Activated T-cell treated with anti-CD3 and anti-CD28 coated beads for 24 hours (primary cell): ENCODE measurements at places on chromosomes 2 and 18.
A peak's percentile ranks its signal among the peaks of the same experiment; 100 is the strongest.

DNA sequence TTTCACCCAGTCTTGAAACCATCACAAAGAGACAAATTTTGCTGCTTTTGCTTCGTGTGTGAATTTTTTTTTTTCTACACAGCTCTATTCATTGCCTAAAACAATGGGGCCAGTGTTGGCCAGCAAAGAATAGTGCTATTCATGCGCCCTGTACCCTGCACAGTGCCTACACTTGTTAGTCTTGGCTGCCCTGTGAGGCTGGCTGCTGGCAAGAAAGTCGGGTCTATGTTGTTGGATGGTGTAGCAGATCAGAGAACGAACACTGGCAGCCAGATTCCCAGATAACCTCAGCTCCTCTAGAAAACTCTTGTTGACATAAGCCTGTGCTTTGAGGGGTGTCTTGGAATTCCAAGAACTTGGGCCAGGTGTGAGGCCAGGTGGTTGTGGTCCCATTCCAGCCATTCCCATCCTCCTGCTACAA is 455.7 kb upstream of the TCF4 start:
- DNase-seq = no peak

GRCh38 chr2:232196802-232197201 is 181.7 kb upstream of the ALPP start:
- DNase-seq = no peak

DNA sequence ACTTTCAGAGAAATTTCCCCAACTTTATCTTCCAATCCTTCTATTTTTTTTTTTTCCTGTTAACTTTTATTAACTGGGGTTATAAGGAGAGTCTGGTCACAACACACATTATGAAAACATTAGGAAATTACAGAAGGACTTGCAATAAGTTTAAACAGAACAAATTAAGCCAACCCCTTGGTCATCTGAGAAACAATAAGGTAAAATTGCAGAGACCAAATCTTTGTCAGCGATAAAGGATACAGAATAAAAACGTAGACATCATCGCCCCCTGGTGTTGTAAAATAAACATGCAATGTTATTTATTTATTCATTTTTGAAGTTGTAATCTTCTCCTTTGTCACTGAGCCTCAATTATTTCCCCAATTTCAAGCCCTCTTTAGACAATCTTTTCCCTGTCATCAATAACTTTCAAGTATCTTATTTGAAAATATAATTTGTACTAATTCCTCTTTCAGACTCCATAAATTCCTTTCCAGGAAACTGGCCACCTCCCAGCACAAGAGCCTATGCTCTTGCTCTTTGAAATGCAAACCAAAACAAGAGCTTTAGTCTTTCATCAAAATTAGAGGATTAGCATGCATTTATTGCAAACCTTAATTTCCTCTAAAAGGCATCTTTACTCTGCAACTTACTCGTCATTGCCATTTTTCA is 19.5 kb downstream of the G6PC2 start:
- no peak for DNase-seq

- DNase-seq = peak; percentile 5
Measured at GRCh38 chr2:201781557-201782051, 871 bp upstream of the ALS2 start.

- DNase-seq = no peak
Measured at GRCh38 chr2:40298026-40298425, 153.9 kb downstream of the SLC8A1 start.

GRCh38 chr2:143186876-143187275 is 57.7 kb downstream of the ARHGAP15 start:
- no peak for DNase-seq

DNA sequence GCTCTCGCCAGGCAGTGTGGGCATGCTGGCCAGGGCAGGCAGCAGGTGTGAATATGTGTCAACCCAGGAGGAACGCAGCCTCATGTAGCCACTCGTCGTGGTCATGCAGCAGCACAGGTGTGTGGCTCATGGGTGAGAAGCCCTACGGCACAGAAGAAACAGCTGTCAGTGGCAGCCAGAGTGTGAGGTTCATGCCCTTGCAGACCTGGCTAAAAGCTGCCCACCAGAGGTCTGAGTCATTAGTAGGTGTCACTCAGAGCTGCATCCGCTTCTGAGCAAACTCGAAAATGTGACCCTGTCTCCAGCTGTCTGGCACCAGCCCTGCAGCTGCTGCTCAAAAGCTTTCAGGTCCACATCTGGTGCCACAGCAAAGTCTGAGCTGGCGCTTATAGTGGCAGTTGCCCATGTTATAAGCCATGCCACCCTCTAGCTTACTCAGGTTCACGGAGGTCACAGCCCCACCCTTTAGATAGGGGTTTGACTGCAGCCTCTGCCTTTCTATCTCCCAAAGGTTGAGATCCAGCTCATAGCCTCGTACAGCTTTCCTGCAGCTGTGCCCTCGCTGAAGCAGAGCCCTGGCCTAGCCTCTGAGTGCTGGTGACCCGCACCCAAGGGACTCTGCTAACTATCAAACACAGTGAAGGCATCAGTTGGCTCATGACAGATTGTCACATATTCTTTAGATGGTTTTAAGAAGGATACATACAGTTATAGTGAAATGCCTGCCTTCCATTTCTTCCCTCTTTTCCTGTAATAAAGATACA is 195.0 kb downstream of the CCDC102B start:
- no peak for DNase-seq

GRCh38 chr2:188751816-188752215 is 222.4 kb upstream of the COL3A1 start:
- DNase-seq = no peak

DNA sequence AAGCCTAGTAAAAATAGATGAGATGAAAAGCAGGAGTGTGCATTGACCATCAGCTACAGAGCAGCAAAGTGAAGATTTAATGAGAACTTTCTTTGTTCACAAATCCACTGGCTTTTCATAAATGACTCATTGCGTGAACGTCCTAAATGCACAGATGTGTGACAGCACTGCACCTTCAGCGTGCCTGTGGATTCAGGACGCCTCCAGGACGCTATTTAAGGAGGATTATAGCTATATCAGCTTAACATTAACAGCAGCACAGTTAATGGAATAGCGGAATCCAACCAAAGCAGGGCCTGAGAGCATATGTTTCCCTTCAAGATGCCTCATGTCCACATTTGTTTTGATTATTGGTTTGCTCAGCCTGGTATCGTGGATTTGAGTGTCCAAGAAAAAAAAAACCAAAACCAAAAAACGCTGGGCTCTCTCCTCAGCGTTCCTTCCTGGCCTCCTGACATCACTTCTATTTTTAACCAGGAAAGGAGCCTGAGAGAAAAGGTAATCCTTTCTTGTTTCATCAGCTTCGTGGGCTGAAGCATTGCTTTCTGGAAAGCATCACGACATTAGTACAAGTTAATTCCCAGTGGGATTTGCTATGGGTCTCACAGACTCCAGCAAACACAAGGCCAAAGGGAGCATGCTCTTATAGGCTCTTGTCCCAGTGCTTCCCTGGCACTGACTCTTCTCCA is 447.0 kb upstream of the SMIM21 start:
- DNase-seq = no peak

GRCh38 chr2:98518101-98518500 is 73.4 kb downstream of the INPP4A start:
- peak; percentile 41 for DNase-seq

- DNase-seq = no peak
Measured at GRCh38 chr2:62722679-62723078, 17.2 kb downstream of the EHBP1 start.

- DNase-seq = no peak
Measured at GRCh38 chr18:77012806-77013541, 119.6 kb downstream of the MBP start.

- no peak for DNase-seq
Measured at GRCh38 chr2:219769090-219769910, 141.9 kb downstream of the SLC4A3 start.

- no peak for DNase-seq
Measured at GRCh38 chr2:216408426-216409290, 3.6 kb upstream of the SMARCAL1 start.

- no peak for DNase-seq
Measured at GRCh38 chr2:17717666-17718065, 35.9 kb downstream of the SMC6 start.

DNA sequence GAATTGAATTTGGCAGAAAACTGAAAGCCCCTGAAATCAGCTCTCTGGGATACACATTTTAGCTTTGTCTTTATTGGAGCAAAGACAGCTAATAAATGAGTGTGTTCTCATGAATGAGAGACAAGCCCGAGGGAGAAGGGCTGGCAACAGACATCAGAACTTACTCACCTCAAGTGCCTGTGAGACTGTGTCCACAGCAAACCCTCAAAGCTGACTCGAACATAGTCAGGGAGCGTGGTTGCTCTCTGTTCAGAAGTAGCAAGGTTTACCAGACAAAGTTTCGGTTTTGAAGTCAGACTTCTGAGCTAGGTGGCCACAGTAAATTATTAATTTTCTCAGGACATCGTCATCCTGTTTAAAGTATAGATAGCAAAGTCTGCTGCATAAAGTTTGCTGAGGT is 207.9 kb downstream of the CMPK2 start:
- no peak for DNase-seq

DNA sequence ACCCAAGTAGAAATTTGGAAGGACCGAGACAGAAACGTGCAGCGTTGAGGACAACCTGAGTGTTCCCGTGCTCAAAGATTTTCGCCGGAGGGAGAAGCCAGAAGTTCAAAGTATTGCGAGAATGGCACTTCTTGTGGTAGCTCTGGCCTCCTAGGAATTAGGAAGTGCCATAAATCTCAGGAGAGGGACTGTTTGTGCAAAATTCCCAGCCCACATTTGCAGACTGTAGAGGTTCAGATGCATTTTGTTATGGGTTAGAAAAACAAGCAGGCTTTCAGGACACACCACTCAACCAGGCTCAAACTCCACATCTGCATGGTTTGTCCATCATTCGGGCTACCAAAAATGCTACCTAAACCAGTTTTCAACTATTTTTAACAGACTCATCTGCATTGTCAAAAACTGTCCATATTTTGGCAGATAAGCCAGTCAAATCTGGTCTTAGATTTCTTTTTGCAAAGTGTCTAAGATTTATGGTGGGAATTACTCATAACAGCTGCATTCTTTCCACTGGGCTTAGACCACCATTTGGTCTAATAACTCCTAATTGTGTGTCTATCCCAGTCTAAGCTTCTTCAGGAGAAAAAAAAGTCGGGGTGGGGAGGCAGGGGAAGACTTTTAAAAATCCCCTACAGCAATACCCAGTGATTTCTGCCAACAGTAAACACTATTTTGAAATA is 422.9 kb downstream of the ARHGAP15 start:
- DNase-seq = no peak

DNA sequence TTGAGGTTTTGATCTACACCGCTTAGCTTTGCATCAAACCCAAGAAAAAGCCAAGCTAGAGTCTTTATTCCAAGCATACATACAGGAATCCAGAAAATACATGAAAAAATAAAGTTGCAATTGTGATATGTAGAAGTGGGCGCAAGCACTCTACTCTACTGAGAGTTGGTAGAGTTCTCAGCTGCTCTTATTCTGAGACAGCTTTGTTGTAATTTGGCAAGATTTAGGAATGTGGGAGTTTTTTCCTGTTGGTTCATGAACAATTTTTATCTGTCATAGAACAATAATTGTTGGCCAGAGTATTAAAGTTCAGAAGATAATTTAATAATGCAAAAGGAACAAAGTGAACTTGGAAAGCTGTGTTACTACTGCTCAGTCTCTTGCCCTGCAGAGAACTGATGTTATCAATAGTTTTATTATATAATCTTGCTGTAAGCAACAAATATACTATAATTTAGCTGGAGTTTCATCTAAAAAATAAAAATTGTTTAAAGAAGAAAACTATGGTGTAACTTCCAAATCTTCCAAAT is 302.0 kb upstream of the RND3 start:
- DNase-seq = no peak

DNA sequence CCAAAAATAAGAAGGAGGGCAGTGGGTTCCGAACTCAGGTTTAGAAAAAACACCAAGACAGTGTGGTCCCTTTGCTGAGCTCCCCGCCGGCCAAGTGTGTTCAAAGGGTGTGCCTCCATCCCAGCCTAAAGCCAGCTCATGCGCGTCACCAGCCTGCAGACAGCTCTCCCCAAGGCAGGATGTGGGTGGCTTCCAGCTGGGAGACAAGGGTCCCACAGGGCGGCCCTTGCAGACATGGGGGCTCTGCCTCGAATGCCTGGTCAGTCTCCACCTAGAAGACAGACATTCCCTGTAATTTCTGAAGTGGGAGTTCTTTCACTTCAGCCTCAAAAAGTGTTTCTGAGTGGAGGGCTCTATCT is 135.8 kb upstream of the GPC1 start:
- DNase-seq = no peak

DNA sequence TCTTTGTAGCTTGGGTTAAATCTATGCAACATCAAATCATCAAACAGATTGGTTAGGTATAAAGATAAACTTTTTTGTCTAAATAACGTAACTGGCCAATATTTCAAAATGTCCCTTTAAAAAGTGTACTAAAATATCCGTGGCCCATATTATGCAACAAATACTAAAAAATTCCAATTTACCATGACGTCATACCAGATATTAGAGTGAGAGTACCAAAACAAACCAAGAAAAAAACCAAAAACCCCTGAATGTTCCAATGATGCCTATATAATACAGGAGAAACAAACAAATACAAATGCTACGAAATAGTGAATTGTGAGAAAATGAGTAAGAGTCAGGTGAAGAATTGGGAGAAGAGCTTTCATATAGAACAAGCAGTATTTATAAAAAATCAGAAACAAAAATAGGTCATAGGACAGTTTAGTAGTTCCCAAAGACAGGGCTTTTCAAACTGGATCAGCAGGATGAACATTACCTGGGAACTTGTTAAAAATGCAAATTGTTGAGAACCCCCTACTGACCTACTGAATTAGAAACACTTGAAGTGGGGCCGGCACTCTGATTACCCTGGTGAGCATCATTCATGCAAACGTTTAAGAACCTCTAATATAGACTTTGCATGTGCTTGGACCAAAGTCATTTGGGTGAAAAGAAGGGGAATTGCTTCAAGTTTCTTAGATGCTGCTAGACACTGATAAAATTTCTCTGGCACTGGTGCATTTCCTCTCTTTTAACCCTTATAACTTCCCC is 753.7 kb downstream of the DSC3 start:
- no peak for DNase-seq

DNA sequence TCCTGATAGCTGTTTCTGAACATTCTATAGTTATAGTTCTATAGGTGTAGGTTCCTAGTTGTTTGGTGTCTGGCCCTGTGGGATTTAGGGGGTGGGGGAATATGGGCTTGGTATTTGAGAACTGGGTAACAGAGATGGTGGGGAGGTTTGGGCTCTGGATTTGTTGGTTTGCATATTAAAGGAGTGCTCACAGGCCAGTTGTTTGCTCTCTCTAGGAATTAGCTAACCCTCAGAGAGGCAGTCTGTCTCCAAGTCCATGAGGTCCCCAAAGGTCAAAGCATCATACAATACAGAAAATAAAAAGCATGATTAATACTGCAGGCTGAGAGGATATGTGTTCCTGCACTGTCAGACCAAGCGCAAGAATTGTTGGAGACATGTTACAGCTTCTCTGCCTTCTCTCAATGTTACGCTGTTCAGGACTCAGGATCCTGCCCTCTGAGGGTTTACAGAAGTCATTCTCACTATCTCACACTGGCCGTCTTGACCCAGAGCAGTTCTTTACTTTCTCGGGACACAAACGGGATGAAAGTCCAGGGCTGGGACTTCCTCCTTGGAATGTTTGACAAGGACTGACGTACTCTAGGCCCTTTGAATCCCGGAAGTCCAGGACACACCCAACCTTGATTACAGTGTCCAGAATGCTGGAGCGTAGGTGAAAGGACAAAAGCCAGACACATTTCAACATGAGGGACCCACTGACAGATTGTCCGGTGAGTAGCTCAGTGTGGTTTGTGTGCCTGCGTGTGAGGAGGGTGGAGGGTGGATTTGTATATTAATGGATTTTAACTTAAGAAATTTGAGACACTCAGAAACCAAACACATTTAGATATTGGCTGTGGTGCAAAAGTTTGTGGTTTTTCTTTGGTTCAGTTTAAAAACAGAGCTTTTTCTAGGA is at the start of gene NOSTRIN:
Gene NOSTRIN (plus strand): TSS at position 677 of the 898 bp plus-strand sequence. CDS start 10 bp downstream, at position 687.
- no peak for DNase-seq
